ENCODE measurements at places on chromosomes 5 and 9. TPM values are rescaled to one million over a fixed set of nuclear protein-coding genes. Genes with fewer than 3 reads are reported as not detected.

MAST4 gene
- total RNA-seq, result 56.9 TPM

DNA sequence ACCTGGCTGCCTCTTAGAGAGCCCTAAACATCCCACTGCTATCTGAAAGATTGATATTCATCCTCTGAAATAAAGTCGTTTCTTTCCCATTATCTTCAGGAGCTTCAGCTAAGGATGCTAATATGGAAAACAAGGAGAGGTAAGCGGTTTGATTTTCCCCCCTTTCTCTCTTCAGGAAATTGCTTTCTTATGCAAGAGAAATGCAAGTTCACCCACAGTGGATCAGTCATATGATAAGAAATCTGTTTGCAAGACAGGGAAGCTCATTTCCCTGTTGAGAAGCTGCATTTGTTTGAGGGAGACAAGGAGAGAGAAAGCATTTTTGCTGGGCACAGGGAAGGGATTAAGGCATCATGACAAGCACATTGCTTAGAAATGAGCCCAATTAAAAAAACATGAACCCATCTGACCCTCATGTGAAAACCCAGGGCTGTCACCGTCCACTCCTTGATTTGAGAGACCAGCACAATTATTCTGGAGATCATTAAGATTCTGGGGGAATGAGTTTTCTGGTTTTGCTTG lies 53.7 kb upstream of the BOD1 start:
- DNase-seq, result no peak

GRCh38 chr5:91166059-91166807 lies 216.9 kb downstream of the ARRDC3 start:
- no peak for DNase-seq

SEMA5A gene
- 29.3 TPM for total RNA-seq

DNA sequence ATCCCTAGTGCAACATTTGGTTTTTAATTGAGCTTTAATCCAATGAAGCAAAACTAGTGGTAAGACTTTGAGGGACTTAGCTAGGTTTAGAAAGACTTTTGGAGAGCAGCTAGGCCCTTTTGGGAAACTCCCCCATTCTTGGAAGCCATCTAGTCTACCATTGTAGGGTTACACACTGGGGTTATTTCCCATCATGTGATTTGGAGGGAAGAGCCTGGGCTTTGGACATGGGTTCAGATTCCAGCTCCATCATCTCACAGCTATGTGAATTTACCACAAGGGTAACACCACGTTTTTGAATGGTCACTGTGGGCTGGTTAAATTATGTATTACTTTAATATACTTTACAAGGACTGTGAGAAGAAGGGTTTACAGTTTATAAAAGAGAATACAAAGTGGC lies 18.3 kb upstream of the TNFSF15 start:
- no peak for DNase-seq

DNA sequence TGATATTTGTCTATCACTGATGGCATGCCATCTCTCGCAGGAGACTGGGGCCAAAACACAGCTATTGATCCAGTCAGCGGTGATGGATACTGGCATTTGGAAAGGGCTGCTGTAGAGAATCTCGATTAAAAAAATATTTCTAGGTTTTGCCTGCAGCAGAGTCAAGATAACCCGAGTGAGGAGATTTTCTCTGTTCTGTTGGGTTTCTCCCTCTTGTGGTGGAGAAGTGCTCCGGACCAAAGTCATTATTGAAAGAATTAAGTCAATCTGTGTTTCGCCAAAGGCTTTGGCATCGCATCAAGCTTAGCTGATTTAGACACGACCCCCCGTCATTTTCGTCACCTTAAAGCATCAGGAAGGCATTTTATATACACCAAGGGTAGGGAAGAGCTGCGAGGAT lies 97.1 kb upstream of the IRX2 start:
- no peak for DNase-seq

DNA sequence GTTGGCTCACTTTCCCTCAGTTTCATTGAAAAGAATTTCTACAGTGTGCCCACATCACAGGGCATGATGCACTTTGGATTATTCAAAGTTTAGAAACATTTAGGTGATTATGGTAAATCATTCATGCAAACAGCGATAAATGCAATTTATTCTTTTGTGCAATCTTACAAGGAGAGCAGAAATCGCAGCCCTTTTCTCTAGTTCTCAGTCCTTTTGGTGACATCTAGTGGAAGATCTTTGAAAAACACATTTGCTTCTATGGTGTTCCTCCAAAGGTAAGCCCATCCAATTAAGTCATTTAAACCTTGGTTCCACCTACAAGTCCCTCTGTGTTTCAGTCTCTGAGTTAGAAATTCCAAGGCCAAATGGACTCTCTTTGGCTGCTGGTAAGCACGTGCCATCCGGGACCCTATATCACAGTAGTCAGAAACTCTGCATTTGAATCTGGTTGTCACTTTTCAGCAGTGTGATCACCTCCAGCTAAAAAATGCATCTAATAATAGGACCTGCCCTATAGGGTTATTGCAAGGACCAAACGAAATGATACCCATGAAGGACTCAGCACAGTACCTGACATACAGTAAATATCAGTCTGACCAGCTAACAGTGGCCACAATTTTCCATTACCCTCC lies 66.4 kb downstream of the MACROH2A1 start:
- no peak for DNase-seq

DNA sequence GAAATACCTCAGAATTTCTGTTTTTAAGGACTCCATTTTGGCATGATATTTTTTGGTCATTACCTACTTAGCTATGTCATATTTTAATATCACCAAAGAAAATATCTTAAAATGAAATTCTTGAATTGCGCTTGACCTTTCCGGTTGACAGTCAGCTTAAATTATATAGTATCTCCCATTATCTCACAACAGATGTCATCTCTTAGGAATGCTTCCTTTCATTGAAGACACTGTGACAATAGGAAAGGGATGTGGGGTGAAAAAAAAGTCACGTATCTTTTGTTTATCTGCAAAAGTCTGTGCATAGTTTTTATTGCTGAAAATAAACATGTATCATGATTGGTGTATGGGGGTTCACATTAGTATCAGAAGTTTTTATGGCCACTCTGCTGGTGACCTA lies 105.8 kb downstream of the INVS start:
- DNase-seq, result no peak

DBH gene
- total RNA-seq, result not detected

GRCh38 chr5:35741971-35742370 lies 114.7 kb upstream of the IL7R start:
- no peak for DNase-seq

GRCh38 chr5:65762234-65762633 lies 40.2 kb downstream of the NLN start:
- DNase-seq, result no peak

DNA sequence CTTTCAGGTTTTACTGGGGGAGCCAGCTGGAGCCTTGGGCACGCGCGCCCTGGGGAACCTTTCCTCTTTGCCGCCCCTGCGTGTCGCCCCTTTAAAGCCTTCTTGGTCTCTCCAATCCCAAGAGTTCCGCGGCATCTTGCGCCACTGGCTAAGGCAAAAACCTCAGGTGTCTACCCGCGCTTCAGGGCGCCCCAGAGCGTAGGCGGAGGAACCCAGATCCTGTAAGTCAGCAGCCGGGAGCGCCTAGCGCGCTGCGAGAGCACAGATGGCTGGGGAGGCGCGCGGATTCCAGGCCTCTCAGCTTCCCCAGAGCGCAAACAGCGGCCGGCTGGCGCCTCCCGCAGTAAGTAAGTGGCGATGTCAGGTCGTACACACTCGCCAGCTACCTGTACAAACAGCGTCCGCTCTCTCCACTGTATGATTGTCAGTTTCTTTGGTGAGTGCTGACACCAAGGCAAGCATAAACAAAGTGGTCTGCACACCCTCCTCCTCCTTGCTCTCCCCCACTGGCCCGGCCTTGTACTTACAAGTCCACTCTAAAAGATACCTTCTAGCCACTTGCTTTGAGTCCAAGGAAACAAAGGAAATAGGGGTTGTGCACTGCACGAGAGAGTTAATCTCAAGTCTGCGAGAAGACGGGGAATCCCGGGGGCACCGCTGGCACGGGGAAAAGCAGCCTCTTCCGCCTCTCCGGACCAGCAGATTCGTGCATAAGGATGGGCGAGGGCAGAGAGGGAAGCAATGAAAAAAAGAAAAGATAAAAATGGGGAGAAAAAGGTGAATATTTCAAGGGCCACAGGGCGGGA lies 2.9 kb downstream of the HTR1A start:
- DNase-seq, result peak; percentile 41

DNA sequence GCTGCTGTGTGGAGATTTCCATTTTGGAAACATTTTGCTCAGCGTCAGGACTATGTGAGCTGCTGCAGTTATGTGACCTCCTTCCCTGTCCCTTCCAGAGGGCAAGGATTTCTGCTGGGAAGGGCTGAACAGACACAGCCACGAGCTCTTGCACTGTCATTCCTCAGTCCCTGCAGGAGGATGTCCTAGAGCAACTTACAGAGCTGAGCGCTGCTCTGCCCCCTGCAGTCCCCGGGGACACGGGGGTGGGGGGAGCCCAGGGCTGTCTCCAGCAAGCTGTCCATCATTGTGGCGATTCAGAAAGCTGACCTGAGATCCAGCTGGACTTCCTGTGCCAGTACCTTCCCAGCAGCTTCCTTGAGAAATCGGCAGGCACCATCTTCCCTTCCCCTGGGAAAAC lies 28.0 kb upstream of the MAP1B start:
- no peak for DNase-seq

WDR31 gene
- total RNA-seq, result 4.5 TPM

CDX1 gene
- not detected for total RNA-seq

GRCh38 chr9:36949466-36949865 lies 84.6 kb downstream of the PAX5 start:
- DNase-seq, result no peak

- DNase-seq, result no peak
Observed at GRCh38 chr5:68037546-68037945, 178.0 kb upstream of the PIK3R1 start.

- peak; percentile 94 for DNase-seq
Observed at GRCh38 chr5:14264605-14265316, 121.6 kb downstream of the TRIO start.

DNA sequence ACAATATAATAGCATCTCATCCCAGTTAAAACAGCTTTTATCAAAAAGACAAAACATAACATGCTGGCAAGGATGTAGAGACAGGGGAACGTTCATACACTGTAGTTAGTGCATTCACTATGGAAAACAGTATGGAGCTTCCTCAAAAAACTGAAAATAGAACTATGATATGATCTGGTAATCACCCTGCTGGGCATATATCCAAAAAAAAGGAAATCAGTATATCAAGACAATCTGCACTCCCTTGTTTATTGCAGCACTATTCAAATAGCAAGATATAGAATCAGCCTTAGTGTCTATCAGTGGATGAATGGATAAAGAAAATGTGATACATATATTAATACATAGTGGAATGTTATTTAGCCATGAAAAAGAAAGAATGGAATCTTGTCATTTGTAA lies 88.5 kb downstream of the PBX3 start:
- DNase-seq, result no peak

DNA sequence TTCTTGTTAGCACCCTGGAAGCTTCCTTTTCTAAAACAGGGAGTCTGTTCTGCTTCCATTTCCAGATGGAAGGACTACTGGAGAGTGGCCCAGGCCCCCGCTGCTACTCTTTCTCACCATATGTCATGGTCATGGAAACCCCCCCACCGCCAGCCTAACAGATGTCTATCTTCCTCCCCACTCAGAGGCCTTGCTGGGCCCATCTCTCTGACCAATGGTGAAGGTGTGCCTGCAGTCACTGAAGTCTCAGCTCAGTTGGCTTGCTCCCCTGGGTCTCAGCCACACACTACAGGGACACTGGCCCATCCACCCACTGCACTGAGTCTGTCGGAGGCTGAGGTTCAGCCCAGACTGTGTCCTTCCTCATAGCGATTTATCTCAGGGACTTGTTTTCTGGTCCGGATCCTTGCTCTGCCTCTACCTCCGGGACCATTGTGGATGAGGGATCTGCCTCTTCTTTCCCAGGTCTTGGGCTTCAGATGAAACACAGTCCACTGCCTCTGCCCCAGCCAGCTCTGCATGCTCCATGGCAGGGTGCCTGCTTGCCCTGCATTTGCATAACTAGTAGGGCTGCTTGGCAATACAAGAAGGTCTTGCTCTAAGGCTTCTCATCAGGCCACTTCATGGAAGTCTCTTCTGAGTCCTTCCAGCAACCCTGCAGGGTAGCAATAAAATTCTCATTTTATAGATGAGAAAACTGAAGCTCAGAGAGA lies 30.8 kb downstream of the GALNT12 start:
- no peak for DNase-seq

PCDHGA11 gene
- total RNA-seq, result 3.2 TPM

DNA sequence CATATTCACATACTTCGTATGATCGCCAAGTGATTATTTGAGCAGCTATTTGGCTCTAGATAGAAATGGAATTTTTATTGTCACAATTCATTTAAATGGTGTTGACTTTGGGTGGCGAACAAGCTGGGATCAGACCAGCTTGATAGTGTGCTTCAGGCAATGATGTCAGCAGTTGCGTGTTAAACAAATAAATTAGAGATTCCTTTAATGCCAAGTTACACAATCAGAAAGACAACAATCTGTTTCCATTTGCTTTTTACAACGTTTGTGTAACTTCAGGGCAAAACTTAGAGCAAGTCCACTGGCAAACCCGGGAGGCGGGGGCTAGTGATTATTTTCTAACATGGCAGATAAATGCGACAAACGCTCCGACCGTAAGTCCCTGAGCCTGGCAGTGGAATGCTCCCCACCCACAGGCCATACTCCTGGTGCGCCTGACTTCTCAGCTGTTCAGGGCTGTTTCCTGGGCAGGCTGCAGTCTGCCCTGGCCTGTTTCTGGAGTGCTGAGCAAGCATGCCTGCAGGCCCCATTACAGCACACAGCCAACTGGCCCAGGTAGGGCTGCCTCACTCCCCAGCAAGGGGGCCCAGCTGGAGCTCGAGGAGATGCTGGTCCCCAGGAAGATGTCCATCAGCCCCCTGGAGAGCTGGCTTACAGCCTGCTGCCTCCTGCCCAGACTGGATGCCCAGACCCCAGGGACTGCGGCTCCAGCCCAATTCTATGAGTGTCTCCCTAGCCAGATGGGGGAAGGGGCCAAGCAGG lies 88.7 kb downstream of the BASP1 start:
- DNase-seq, result peak; percentile 68

STC2 gene
- total RNA-seq, result 10.8 TPM

DNA sequence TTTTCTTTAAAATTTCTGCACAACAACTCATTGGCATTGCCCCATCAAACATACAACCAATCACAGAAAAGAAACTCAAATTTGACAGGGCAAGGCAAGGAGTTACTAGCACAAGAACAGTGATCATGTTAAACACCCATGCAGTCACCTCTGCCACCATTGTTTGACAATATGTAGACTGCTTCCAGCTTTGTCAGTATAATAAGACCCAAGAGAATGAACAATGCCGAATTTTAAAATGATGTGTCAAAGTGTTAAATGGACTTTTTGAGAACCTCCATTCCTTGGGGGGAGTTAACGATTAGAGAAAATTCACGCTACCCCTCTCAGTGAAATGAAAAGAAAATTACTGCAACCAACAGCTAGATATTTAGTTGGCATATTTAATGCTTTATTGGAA lies 109.2 kb downstream of the SEMA6A start:
- no peak for DNase-seq

- DNase-seq, result no peak
Observed at GRCh38 chr5:87103616-87104287, 163.9 kb upstream of the RASA1 start.

ARID3C gene
- total RNA-seq, result not detected

GRCh38 chr5:71982717-71983395 lies 124.4 kb upstream of the MAP1B start:
- no peak for DNase-seq

KCTD16 gene
- 2.5 TPM for total RNA-seq

GRCh38 chr5:123438902-123439301 lies 15.7 kb upstream of the CEP120 start:
- DNase-seq, result no peak

MSX2 gene
- 0.27 TPM for total RNA-seq

- no peak for DNase-seq
Observed at GRCh38 chr9:36748322-36748899, 175.7 kb downstream of the MELK start.

GRCh38 chr9:115164511-115164974 lies 46.6 kb upstream of the TNC start:
- DNase-seq, result no peak

Data from lower lobe of right lung (tissue), 2 donors.